ENCODE measurements at places on chromosomes 5 and 9. TPM values are rescaled to one million over a fixed set of nuclear protein-coding genes. Genes with fewer than 3 reads are reported as not detected.

Gene SOX30
- 0.10 TPM for polyA plus RNA-seq

Gene C7
- polyA plus RNA-seq = 11.1 TPM

DNA sequence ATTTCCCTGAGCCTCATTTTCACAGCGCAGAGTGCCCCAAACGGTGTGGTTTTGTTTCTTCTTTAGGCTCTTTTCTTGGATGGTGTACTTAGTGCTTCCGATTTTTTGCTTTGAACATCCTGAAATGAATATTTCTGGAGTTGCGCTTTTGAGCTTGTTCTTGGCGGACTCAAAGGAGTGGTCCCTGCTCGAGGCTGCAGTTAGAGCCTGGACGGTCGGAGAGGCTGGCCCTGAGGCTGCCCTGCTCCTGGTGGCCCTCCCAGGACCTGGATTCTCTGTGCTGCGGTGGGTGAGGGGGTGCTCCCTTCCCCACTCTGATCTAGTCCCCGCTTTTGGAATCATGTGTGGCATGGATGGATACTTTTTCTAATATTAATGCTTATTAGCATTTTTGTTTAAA lies 291.8 kb upstream of the IRX4 start:
- no peak for DNase-seq

DNA sequence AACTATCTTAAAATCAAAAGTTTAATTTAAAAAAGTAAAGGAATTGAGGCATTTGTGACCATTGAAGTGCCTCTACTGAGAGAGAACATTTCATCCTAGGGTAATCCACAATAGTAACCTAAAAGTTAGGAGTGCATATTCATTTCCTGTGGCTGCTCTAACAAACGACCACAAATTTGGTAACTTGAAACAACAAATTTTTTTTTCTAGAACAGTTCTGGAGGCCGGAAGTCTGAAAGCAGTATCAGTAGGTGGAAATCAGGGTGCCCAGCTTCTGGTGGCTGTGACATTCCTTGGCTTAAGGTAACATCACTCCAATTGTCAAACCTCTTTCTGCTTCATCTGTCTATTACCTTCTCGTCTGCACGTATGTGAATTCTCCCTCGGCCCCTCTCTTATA lies 67.1 kb upstream of the SSBP2 start:
- no peak for DNase-seq

DNA sequence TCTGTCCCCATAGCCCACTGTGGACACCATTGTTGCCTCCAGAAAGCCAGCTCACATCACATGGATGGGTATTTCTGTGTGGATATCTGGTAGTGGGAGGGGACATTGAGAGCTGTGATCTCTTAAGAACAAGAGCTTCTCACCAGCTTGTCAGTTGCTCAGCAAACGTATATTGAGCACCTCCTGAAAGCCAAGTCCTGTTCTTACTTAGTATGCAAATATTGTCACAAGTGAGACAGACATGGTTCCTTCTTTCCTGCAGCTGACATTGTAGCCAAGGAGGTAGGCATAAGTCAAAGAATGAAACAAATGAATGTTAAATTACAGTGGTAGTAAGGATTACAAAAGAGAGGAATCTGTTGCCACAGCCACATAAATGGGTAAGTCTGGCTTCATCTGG lies 3.8 kb downstream of the TCOF1 start:
- DNase-seq = no peak

GRCh38 chr5:68776381-68776780 lies 317.4 kb upstream of the SLC30A5 start:
- DNase-seq = no peak

DNA sequence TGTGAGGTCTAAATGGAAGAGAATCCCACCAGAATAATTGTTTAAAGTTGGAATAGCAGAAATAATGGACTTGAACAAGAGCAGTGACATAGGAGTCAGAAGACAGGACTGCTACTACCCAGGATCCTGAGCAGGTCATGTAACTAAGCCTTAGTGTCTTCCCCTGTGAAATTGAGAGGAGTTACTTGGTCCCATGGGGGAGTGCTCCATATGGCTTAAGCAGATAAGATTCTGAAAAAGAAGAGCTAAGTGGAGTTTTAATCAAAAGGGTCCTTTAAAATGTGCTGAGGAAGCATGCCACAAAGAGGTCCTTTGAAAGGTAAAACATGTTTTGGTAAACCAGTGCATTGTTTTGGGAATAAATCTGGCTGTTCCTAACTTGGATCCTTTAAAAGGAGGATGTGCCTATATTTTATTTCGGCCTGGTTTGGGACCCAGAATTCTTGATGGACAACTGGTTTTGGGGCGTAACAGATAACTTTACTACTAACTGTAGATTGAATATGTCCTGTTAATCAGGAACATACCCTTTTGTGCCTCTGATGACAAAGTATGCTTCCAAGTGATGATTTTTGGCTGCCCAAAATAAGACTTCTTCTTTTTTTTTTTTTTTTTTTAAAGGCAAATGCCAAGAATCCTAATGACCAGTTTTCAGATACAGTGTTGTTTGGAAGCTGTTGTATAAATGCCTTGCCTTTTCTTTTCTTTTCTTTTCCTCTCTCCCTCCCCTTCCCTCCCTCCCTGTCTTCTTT lies 5.7 kb downstream of the RCL1 start:
- no peak for DNase-seq

GRCh38 chr5:177194268-177194667 lies 60.7 kb downstream of the NSD1 start:
- no peak for DNase-seq

GRCh38 chr9:109894921-109895758 lies 115.1 kb downstream of the PALM2AKAP2 start:
- DNase-seq = no peak
